ENCODE measurements at places on chromosomes 7 and 10. TPM values are rescaled to one million over a fixed set of nuclear protein-coding genes. Genes with fewer than 3 reads are reported as not detected.

Gene TUBB8
- 0.48 TPM for polyA plus RNA-seq

Gene KIAA1549
- 1.6 TPM for polyA plus RNA-seq

Gene ZNF727
- 0.16 TPM for polyA plus RNA-seq

Gene FAM237B
- polyA plus RNA-seq, result not detected

Gene CUZD1
- polyA plus RNA-seq, result 0.56 TPM

Gene TMEM270
- 0.09 TPM for polyA plus RNA-seq

Gene IKZF1
- polyA plus RNA-seq, result 3.5 TPM

Gene LLCFC1
- not detected for polyA plus RNA-seq

Gene MYO1G
- polyA plus RNA-seq, result 3.6 TPM

Gene NEUROG3
- not detected for polyA plus RNA-seq

Gene SPDYE2
- 0.14 TPM for polyA plus RNA-seq

Gene CPA1
- polyA plus RNA-seq, result 0.71 TPM

Gene PON1
- polyA plus RNA-seq, result 0.13 TPM

- DNase-seq, result peak; percentile 59
Measured at GRCh38 chr7:12771378-12771877, 84.0 kb downstream of the ARL4A start.

DNA sequence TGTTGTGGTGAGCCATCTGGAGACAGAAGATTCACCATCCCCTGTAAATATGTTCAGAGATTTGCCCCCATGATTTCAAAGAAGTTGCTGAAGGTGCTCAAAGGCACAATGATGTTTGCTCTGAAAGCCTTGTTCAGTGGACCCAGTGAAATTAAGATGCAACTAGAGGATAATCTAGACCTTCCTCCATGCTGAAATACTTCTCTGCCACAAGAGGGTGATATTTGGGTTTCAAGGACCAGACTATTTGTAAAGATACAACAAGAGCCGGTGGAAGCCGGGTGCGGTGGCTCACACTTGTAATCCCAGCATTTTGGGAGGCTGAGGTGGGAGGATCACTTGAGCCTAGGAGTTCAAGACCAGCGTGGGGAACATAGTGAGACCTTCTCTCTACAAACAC lies 13.5 kb upstream of the MSRB2 start:
- DNase-seq, result no peak

- no peak for DNase-seq
Measured at GRCh38 chr10:33041783-33042437, 83.9 kb upstream of the ITGB1 start.

DNA sequence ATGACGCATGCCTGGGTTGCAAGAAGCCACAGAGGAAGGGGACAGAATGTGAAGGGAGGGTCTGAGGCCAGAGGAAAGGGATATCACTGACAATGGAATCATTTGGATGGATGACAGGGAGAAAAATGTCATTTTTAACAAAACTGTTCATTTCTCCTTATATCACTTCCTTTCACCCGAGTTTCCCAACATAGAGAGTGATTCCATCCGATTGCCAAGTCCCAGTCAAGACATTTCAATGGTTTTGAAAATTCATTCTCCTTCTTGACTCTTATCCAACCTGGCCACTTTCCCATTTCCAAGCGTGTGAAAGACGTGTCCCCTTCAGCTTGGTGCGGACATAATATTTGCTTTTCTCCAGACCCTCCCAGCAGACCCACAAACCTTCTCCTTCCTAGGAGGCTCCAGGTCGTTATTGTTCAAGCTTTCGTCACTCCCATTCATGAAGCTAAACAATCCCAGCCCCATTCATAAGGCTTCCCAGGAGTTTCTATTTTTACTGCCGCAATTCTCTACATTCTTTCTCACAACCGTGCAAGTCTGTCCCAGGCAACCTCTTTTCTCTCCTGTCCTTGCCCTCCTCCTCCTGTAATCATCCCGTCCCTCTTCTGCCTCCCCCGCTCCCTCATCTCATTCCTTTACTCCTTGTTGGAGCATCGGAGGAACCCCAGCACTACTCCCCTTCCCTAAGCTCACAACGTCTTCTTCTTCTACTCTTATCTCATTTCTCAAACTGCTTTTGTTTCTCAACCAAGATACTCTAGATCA lies 301.3 kb upstream of the KLF6 start:
- DNase-seq, result no peak

- no peak for DNase-seq
Measured at GRCh38 chr10:111498560-111498959, 421.7 kb downstream of the ADRA2A start.

DNA sequence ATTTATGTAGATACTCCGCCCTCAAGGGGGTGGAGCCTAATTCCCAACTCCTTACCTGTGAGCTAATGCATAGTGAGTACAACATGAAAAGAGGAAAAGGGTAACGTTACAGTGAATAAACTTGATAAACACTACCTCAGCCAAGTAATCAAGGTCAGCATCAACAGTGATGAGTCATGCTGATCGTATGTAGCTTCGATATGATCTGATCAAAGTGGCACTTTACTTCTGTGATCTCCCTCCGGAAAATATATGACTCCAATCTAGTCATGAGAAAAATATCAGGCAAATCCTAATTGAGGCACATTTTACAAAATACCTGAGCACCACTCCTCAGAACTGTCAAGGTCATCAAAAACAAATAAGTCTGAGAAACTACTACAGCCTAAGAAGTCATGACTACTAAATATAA lies 70.4 kb downstream of the VTI1A start:
- DNase-seq, result no peak

DNA sequence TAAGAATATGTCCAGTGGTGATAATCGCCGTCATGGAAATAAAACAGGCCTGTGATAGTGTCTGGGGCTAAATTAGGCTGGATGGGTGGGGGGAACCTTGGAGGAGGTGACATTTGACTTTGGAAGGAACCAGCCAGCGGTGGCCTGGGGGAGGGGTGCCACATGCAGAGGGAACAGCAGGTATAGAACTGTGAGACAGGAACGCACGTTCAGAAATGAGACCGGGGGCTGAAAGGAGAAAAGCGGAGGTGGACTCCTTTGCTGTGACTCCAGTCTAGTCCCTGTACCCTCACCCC lies 2.6 kb upstream of the CYP26A1 start:
- no peak for DNase-seq

DNA sequence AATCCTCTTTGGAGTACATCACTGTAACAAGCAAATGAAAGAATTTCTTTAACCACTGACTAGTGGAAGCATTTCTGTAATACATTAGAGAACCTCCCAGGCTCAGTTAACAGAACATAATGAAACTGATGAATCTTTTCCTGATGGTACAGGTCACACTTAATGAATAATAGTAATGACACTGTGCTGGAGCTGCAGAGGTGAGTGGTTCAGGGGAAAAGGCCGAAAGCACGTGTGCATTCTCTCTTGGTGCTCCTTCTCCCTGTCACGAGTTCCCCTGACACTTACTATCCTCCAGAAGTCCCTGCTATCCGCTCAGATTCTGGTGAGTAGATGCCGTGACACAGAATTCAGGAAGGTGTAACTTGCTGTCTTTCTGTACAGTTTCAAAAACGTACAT lies 8.0 kb downstream of the HIPK2 start:
- DNase-seq, result no peak

DNA sequence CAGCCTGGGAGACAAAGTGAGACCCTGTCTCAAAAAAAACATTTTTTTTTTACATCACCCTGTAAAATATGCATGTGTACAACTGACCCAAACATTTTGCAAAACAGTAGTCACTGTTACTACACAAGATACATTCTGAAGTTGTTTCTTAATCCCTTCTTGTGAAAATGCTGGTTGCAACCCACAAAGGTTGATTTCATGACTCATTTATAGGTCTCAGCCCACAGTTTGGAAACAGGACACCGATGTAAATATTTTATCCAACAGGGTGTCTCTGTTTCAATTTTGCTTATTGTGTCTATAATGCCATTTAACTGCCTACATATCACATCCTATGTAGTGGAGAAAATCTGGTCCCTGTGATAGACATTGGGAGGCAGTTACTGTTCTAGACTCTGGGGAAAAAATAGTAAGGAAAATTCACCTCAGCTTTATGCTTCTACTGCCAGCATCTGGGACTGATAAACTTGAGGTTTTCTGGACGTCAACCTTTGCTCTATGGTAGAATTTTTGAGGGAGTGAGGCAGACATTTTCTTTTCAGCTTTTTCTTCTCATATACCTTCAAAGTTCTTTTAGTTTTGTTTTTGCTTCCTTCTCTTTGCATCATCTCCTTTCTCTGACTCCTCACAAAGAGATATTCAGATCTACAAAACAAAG lies 1.6 kb upstream of the RAB19 start:
- DNase-seq, result no peak

GRCh38 chr10:127578961-127579305 lies 29.8 kb downstream of the NPS start:
- DNase-seq, result no peak

GRCh38 chr7:143331179-143331801 lies 15.4 kb downstream of the CLCN1 start:
- DNase-seq, result no peak

DNA sequence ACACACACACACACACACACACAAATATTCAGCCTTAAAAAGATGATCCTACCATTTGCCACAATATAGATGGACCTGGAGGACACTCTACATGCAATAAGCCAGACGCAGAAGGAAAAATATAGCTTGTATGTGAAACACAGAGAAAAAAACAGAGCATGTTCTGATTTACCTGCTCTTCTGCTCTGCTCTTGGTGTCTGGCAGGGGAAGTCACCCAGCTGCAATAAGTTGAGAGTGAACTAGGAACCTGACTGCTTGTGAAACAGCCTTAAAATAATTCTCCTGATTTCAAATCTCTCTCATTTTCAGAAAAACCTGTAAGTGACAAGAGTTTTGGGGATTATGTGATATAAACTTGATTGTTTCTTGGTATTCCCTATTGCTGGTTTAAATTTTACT lies 31.0 kb upstream of the KCND2 start:
- no peak for DNase-seq

GRCh38 chr10:71748671-71749191 lies 24.6 kb downstream of the VSIR start:
- no peak for DNase-seq

DNA sequence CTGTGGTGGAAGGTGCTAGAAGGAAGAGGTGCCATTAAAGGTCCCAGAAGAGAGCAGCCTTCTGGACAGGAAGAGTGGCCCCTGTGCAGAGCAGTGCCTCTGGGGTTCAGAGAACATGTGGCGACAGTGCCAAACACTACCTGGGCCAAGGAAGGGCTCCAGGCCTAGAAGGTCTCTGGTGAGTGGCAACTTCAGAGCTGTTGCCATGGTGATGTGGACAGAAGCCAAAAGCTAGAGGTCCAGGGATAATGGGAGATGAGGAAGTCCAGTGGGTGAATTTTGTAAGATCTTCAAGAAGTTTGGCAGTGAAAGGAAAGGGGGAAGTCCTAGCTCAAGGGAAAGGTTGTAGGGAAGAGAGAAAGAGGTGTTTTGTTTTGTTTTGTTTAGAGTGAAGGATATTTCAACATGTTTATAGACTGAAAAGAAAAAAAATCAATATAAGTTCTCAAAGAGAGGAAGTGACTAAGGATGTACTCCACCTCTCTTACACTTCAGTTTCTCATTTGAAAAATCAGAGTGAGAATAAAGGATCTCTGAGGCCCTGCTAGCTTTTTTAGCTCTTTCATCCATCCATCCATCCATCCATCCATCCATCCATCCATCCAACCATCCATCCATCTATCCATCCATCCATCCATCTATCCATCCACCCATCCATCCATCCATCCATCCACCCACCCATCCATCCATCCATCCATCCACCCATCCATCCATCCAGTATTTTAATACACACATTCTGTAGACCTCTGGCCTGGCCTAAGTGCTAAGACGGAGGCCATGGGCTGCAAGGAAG lies 77.1 kb upstream of the DUSP5 start:
- DNase-seq, result no peak

DNA sequence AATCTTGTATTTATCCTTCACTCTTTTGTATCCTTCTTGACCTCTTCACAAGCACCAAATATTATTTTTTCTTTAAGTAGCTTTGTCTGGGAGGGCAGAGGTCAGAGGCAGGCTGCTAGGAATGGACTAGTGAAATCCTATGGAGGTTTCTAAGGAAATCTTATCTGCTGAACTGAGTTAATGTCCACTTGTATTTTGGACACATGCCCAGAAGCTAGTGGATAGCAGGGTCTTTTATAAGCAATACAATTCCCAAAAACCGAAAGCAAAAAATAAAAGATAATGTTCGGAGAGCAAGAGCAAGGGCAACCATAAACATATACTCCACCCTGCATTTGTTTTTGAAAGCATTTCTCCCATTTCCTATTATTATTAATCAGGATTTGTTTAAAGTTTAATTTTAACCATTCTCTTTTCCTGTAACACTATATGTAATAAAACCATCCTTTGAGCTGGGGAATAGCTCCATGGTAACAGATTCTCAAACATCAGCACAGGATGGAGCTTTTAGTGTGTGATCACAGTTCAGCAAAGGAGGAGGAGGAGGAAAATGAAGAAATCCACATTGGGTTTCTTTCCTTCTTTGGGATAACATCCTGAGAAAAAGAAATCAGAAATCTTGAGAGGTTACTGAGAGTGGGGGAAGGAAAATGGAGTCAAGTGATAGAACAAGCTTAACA lies 328.2 kb upstream of the LRRN3 start:
- DNase-seq, result peak; percentile 29

DNA sequence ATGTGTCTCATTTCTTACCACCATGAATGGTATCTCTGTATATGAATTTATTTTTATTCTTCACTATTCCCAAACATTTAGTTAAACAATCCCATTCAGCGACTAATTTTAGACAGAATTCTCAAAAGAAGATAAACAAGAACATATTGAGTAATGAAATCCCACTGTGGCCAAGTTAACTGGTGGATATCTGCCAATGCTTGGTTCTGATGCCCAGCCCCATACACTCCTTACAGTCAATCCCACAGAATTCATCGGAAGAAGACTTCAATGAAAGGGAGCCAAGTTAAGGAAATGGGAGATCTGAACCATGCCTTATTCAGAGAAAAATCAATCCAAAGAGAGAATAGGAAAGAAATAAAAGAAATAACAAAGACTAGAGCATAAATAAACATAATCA lies 518.0 kb downstream of the XPNPEP1 start:
- DNase-seq, result no peak

DNA sequence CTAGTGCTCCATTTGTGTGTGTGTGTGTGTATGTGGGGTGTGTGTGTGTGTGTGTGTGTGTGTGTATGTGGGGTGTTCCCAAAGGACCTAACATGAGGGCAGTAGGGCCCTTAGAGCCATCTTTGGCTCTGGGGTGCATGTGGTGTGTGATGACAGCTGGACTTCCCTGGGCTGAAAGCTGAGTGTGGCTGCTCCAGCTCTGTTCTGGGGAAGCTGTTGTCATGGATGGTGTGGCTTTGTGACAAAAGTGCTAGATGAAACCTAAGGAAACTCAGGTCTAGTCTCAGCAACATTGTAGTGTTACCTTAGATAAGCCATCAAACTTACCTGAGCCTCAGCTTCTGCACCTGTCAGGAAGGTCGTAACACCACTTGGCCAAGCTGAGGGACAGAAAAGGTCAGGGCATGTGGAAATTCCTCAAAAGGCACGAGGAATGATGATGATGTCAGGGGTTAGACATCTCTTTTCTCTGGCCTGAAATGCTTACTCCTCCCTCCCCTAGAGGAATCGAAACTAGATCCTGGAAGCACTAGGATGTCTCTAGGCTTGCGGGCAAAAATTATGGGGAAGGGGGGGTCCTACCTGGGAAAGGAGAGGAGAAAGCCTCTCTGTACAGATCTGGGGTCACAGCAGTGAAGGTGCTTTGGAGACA lies 115.4 kb downstream of the RPS24 start:
- no peak for DNase-seq
